ENCODE measurements at places on chromosomes 6 and 20.

DNA sequence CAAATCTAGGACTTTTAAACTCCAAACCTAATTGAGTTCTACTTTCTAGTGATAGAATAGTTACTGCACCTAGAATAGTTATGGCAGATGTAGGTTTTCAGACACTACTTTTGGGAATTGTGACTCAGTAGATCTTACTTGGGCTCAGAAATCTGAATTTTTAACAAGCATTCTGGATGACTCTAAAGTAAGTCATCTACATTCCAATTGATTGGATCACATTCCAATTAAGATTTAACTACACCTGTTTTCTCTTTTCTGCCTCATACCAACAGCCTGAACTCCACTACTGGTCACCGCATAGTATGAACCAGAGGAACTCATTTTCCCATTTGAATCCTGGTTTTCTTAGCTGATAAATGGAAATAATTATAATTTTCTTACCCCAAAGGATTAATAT lies 49.5 kb upstream of the TFAP2D start:
- DNase-seq, result no peak

GRCh38 chr6:89986650-89987074 lies 92.4 kb downstream of the GJA10 start:
- DNase-seq, result no peak

- DNase-seq, result no peak
These were observed 68.8 kb upstream of the TNFAIP3 start for GRCh38 chr6:137798261-137798660.

DNA sequence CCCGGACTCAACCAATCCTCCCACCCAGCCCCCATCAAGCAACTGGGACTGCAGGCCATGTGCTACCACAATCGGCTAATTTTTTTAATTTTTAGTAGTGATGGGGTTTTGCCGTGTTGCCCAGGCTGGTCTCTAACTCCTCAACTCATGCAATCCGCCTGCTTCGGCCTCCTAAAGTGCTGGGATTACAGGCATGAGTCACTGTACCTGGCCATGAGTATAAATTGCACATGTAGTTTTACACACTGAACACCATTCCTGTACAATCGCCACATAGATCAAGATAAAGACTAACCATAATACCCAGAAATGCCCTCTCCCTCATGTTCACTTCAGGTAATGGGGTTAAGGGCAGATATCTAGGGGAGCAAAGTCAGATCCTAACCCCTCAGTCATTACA lies 26.4 kb downstream of the TRPC4AP start:
- no peak for DNase-seq

GRCh38 chr6:158832026-158832425 lies 12.9 kb upstream of the EZR start:
- DNase-seq, result no peak

DNA sequence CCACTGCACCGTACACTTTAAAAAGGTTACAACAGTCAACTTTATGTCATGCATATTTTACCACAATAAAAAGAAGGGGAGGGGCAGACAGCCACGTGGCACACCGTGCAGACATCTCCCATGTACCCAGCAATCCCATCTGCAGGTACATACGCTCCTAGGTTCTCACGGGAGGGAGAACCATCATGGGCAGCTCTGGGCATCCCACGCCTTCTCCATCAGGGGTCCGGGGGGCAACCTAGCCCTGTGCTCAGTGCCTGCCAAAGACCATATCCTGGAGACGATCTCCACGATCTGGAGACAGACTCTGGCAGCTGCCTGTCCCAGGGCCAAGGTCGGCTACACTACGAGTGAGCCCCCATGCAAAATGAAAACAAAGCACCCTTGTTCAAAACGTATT lies 2.5 kb upstream of the BNIP5 start:
- no peak for DNase-seq

DNA sequence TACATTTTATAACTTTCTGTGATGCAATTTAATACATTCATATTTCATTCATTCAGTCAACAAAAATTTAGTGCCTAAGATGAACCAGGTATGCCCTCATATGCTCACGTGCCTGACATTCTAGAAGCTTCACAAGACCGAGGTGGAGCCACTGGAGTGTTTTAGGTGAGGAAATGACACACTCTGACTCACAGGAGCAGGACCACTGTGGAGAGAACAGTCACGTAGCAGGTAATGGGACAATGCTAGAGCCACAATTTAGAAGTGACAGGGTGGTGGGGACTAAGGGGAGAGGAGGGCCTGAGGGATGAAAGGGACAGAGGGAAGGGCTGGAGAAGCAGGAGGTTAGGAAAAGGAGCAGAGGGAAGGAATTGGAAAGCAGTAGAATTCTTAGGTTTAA lies 17.6 kb upstream of the HLA-A start:
- no peak for DNase-seq

DNA sequence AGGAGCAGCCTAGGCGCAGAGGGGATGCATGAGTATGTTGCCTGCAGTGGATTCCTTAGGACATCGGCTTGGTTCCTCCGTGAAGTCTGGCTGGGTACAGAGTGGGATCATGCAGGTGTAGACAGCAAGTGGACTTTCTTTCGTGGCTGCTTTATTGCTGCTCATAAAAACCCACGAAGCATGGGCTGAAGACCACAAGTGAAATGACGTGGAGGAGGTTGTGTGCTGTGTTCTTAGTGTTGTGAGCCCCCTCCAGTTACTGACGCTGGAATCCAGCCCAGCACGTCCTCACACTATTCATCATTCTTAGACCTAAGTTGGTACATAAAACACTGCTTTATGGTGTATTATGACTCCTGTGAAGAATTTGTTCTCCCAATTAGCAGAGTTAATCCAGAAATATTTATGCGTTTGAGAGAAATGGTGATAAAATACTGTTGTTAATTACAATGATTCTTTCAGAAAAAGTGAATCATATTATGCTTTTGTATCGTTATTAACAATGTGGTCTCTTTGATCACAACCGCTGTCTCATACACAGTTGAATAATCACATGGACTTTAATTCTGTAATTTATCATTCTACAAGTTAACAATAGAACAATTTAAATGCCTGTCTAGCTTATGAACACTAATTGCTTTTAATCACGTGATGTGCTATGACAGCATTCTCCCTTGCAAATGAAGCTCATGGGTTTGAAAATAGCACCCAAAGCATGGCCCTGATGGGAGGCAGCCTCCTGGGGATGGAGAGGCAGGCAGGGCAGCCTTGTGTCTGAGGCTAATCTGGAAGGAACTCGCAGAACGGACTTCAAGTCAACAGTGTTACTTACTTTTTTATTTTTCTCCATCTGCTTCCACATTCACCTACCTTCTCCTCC lies 233.9 kb upstream of the SYNDIG1 start:
- no peak for DNase-seq

- no peak for DNase-seq
These were observed 18.3 kb downstream of the CPNE5 start for GRCh38 chr6:36820700-36821580.

- no peak for DNase-seq
These were observed 387.1 kb upstream of the JARID2 start for GRCh38 chr6:14858808-14859207.

- DNase-seq, result no peak
These were observed 8.5 kb downstream of the L3MBTL3 start for GRCh38 chr6:130026859-130027258.

DNA sequence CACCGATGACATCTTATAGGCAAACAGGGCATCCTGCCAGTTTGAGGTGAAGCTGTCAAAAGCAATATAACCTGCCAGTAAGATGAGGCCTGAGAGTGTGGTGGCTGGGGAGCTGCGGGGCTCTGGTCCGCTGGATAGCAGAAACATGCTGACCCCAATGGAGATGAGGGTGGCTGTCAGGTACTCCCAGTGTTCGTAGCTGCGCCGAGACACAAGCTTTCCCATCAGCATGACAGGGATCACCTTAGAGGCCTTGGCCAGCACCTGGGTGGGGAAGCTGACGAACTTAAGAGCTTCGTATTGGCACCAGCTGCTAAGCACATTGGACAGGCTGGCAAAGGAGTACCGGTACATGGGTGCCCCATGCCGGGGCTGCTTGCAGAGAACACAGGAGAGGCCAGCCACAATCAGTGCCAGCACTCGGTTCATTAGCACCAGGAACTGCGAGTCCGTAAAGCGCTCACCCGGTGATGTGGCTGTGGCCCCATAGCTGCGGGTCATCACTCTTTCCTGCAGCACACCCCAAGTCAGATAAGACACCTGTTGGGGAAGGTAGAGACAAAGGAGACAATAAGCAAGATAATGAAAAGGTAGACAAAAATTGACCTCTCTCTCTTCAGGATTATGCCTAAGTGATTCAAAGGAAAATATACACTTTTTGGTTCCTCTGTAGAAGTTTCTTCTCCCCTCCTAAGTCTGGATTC lies 2.1 kb downstream of the SLC35B2 start:
- DNase-seq, result no peak

- DNase-seq, result no peak
These were observed 249.5 kb upstream of the SULF2 start for GRCh38 chr20:48034751-48035150.

DNA sequence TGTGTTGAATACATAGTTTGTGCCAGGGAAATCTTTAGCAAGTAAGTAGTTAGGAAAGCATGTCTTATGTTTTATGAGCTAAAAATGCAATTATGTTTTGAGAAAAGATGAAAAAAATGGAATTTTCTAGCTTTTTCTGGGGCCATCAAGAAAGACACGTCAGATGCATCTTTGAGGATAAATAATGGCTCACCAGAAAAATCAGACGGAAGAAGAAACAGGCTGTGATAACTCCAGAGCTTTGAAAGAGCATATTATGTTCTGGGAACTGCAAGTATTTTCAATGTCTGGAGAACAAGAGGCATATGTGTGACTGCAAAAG lies 173.7 kb downstream of the CLVS2 start:
- no peak for DNase-seq

GRCh38 chr6:168860987-168861386 lies 392.7 kb downstream of the THBS2 start:
- DNase-seq, result no peak

GRCh38 chr6:10140824-10141223 lies 274.1 kb downstream of the TFAP2A start:
- DNase-seq, result no peak

DNA sequence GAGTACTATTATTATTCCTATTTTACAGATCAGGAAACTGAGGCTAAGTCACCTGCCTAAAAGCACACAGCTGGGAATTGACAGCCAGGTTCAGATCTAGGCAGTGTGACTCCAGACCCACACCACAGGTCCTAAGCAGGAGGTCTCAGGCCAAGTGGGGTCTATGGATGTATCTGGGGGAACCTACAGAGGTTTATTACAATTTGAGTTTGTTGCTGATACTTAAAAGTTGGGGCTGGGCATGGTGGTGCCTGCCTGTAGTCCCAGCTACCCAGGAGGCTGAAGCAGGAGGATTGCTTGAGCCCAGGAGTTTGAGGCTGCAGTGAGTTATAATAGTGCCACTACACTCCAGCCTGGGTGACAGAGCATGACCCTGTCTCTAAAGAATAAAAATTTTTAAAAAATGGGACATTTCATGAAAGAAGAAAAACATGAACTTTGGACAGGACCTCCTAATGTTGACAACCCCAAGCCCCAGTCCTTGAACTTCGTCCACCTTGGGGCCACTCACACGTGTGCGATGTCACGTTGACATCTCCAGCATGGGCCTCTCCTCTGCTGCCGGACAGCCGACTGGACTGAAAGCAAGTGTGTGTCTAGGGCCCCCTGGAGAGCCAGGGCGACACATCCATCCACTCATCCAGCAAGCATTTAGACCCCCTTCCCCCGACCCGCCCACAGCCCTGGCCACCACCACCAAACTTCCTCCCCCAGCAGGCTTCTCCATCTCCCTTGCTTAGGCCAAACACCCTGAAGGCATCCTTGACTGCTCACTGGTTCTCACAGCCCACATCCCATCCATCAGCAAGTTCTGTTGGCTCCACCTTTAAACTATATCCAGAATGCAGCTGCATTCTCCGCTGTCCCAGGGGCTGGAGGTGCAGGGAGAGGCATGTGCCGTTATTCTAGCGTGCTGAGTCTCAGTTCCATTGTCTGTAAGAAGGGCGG lies 40.0 kb downstream of the NOL4L start:
- no peak for DNase-seq

GRCh38 chr6:20757761-20758160 lies 223.5 kb downstream of the CDKAL1 start:
- DNase-seq, result no peak

DNA sequence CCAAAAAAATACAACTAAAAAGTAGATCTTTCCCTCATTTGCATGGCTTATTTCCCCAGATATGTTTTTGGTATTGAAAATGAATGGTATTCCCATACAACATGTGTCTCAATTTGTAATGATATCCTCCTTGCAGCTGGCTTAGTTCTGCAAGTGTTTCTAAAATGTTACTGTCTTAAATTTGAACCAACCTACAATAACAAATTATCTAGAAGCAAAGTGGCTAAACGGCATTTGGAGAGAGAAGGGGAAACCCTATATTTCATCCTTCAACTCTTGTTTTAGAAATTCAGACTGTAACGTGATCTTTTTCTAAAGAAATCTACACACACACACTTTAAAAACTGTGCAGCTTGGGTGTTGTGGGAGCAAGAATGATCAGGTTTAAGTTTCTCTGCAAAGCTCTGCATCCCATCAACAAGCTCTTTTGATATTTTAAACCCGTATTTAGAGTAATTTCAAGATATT lies 153.0 kb downstream of the SOBP start:
- DNase-seq, result no peak

- no peak for DNase-seq
These were observed 60.6 kb downstream of the SSR1 start for GRCh38 chr6:7252390-7252789.

DNA sequence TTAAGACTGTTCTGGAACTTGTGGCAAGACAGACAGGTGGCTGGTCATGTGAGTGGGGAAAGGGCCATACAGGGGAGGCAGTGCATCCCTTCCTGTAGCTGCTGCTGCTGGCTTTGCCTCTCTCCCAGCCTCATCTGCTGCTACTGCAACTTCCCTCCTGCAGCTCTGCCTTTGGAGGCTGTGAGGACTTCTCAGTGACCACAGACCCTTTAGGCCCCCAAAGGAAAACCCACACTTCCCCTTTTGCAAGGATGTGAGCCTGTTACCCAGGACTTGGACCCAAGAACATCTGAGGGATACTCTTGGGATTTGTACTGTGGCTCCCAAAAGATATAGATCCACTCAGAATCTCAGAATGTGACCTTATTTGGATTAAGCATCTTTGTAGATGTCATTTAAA lies 91.0 kb downstream of the TMEM170B start:
- no peak for DNase-seq

DNA sequence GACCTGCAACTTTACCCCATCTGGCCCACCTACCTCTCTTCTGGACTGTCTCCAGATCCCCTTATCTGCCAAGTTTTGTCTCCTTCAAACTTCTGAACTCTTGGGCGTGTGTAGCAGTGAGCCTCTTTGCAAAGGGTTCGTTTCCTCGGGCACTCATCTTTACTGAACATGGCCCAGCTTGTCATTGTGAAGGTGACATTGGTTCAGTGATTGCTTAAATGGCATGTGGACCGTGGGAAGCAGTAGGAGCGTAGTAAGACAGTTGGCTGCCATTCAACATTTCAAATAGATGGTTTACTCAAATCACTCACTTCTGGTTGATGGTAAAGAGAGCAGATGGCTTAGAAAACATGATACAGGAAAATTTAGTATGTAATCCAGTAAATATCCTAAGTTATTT lies 34.8 kb upstream of the KIF25 start:
- no peak for DNase-seq

- DNase-seq, result no peak
These were observed 184.4 kb downstream of the GJA10 start for GRCh38 chr6:90078513-90079289.

- DNase-seq, result no peak
These were observed 59.0 kb downstream of the QRSL1 start for GRCh38 chr6:106688177-106688951.
